Left ventricle myocardium inferior (tissue), 1 donor: ENCODE measurements at places on chromosomes 12 and 14. TPM values are rescaled to one million over a fixed set of nuclear protein-coding genes. Genes with fewer than 3 reads are reported as not detected.

GRCh38 chr12:23753628-23754365 lies 195.7 kb downstream of the SOX5 start:
- DNase-seq = no peak

DNA sequence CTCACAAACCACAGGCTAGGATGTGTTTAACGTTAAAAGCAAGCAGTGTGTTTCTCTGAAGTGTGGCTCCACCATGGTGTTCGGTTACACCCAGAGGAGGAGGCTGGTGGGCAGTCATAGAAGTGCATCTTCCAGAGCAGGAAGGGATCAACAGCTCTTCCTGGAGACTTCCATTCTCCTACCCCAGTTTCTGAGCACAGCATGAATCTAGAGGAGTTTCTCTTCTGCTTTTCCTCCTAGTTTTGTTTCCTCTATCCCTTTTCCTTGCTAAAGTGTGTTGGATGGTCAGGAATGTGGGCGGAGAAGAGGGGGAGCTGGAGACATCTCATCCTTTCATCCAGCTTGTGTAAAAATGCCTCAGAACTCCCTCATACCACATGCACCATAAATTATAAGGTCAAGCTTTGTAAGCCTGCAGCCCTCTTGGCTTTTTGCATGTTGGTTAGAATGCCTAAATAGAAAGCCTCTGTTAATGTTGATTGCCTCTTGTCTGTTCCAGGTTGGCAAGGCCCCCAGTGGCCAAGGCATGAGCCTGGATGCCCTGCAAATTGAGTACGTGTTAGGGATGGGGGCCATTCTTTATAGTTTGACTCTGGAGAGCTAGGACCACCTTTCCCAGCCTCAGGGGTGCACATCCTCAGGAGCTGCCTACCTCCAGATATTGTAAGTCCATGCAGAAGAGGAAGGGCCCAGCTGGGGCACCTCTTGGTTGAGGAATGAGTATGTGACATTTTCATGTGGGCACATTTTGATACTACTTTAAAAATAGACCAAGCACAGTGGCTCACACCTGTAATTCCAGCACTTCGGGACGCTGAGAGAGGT lies 4.0 kb upstream of the CKAP4 start:
- DNase-seq = no peak

The CYP27B1 gene
- total RNA-seq = not detected

The NTN4 gene
- total RNA-seq = 76.8 TPM

DNA sequence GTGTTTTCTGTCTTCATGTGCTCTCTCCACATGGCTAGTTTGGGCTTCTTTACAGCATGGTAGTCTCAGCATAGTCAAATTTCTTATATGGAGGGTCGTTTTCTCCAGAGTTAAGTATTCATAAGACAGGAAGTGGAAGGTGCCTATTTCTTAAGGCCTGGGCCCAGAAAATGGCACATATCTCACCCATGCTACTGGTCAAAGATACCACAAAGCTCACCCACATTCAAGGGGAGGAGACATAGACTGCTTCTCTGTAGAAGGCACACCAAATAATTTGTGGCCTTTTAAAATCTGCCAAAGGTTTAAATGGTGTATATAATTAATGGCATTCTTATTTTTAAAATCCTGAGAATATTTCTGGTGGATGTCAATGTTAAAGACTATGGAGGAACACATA lies 44.8 kb downstream of the CCDC91 start:
- no peak for DNase-seq

- DNase-seq = no peak
Observed at GRCh38 chr12:76921100-76921471, 42.3 kb upstream of the CSRP2 start.

The LRRK2 gene
- 6.7 TPM for total RNA-seq

GRCh38 chr14:20603813-20604690 lies 12.9 kb upstream of the RNASE12 start:
- no peak for DNase-seq

The TM7SF3 gene
- 23.2 TPM for total RNA-seq

The MGP gene
- total RNA-seq = 497 TPM

- DNase-seq = no peak
Observed at GRCh38 chr14:80037349-80037748, 174.0 kb downstream of the DIO2 start.

GRCh38 chr14:77023001-77023996 lies 5.2 kb downstream of the IRF2BPL start:
- no peak for DNase-seq

DNA sequence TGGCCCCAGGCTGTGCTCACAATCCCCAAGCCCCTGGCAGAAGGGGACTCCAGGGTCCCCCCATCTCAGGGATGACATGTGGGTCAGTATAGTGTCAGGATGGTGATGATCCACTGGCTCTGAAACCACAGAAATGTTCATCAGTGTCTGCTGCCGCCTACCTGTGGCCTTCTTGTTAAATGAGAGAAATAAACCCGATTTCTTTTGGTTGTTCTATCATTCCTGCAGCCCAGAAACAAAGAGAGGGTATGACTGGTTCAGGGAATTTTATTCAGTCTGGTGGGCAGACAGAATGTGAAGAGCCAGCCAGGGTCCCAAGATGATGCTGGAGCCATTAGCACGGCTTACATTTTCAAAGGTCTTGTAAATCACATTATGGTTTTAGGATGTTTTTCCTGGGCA lies 86.6 kb downstream of the CRADD start:
- DNase-seq = no peak

- DNase-seq = no peak
Observed at GRCh38 chr14:24390701-24391468, 7.9 kb upstream of the NYNRIN start.

- DNase-seq = no peak
Observed at GRCh38 chr12:115354007-115354890, 670.3 kb upstream of the TBX3 start.

GRCh38 chr14:94486883-94487282 lies 10.9 kb upstream of the SERPINA9 start:
- DNase-seq = no peak

GRCh38 chr12:18700271-18700670 lies 37.5 kb downstream of the PLCZ1 start:
- no peak for DNase-seq

The TBK1 gene
- total RNA-seq = 11.5 TPM

- peak; percentile 90 for DNase-seq
Observed at GRCh38 chr12:29783773-29784666, at the start of gene TMTC1. TSS of gene TMTC1 (minus strand) at chr12:29783942. CDS start at chr12:29783751, 191 bp downstream.

GRCh38 chr14:53306267-53306721 lies 153.2 kb upstream of the DDHD1 start:
- peak; percentile 56 for DNase-seq

The TMCC3 gene
- 1.7 TPM for total RNA-seq
